ENCODE measurements at places on chromosomes 16 and 17.
A peak's percentile ranks its signal among the peaks of the same experiment; 100 is the strongest.

DNA sequence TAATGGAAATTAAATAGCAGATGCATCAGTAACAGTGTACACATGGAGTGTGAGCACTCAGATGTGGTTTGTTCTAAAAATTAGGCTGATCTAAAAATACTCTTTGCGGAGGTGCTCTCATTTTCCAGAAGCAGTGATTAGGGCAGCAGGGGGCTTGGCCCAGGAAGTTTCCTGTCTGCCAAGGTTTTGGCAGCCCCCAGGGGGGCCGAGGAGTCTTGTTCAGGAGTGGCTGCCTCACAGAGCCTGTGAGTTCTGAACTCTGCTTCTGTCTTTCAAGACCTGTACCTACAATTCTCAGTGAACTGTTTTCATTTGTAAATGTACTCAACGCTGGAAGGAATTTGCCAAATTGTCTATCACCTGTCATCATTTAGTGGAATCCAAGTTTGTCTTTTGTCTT is 388.4 kb upstream of the CDH11 start:
- DNase-seq = no peak

DNA sequence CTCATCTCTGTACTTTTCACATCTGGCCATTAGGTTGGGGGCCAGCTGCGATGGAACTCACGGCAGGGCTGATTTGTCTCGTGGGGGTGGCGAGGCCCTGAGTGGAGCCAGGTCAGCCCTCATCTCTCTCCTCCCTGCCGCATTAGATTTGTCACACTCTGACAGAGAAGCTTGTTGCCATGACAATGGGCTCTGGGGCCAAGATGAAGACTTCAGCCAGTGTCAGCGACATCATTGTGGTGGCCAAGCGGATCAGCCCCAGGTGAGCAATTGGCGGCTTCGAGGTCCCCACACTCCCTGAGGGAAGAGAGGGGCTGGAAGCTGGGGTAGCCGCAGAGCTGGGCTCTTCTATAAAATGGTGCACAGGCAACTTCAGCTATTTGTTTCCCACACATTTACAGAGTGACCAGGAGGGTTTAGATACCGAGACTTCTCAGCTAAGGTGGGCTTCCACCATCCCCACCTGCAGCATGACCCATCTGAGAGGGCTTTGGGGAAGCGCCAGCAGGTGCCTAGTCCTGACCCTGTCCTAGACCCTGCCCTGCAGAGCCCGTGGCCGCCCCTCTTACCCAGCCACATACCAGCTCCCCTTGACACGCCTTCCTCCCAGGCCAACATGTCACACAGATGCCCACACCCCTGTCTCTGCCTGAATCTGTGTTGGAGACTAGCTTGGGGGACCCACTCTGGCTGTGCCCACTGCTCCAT is 8.4 kb downstream of the TMEM98 start:
- no peak for DNase-seq

DNA sequence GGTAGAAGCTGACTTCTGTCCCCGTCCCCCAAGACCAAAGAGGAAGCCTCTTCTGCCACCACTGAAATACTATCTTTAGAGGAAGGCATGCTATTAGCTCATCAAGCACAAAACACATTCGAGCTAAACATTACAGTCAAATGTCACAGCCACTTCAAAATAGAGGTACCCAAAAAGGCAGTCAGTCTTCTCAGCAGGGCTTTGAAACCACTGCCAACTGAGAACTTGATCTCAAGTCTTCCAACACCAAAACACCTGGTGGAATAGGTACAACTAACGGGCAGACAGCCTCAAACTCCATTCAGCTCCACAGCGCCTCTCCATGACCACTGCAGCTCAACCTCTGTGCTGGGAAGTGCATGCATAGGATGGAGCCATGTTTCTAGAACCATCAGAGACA is 36.0 kb downstream of the ZFHX3 start:
- DNase-seq = no peak

GRCh38 chr16:27222249-27223225 is 19.2 kb downstream of the KDM8 start:
- no peak for DNase-seq

- no peak for DNase-seq
Observed at GRCh38 chr16:69818891-69819545, 56.9 kb downstream of the WWP2 start.

GRCh38 chr16:2210009-2210332 is 692 bp downstream of the BRICD5 start:
- no peak for DNase-seq

DNA sequence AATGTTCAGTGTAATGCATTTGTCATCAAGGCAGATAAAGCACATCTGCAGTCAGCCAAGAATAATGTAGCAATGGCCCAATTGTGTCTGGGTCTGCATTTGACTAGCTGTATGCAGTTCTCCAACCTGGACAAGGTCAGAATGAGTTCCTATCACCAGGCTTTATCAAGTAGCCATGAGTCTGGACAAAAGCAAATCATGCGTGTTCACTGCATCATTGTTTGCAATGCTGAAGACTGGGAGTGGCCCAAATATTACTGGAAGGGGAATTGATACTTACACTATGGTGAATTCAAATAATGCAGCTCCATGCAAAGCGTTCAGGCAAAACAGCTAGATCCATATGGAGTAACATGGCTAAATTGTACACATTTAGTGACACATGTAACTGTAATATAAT is 250.9 kb downstream of the TOX3 start:
- DNase-seq = no peak

DNA sequence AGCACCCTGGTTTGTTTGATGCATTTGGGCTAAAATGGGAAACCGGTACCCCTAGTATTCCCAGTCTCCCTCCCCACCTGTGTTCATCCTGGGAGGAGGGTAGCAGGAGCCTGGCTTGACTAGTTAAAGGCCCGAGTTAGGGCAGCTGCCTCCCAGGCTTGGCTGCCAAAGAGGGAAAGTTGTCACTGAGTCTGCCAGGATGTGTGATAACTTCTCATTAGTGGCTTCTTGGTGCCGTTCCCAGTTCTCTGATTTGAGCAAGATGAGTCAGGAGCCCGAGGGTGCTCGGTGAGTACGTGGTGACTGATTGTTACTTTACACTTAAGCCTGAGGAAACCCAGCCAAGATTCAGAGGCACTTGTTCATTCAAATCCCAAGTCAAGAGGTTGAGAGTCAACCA is 2.5 kb downstream of the KRT32 start:
- DNase-seq = no peak

DNA sequence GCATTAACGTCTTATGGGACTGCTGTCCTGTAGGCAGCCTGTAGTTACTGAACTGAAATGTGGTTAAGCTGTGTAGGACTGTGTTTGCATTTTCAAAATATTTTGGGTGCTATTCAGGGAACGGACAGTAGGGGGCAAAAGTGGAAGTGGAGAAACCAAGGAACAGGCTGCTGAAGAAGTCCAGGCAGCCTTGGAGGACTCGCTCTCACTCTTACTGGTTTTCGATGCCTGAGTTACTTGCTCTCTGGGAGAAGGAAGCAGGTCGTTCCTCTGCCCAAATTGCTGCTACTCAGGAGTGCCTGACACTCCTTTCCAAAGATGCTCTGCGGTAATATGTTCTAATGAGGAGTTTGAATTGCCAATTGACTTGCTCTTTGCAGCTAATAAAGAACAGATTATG is 64.5 kb upstream of the RBFOX1 start:
- DNase-seq = no peak

DNA sequence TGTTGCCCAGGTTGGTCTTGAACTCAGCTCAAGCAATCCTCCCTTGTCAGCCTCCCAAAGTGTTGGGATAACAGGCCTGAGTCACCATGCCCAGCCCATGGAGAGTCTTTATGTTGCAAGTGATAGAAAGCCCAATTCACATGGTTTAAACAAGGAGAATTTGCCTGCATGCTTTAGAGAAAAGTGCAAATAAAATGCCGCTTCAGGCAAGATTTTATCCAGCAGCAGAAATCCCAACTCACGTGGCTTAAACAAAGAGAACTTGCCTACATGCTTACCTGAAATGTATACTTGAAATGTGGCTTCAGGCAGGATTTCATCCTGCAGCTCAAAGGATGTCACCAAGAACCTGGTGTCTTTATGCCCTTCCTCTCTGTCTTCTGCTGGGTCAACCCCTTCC is 28.8 kb upstream of the XYLT2 start:
- no peak for DNase-seq

DNA sequence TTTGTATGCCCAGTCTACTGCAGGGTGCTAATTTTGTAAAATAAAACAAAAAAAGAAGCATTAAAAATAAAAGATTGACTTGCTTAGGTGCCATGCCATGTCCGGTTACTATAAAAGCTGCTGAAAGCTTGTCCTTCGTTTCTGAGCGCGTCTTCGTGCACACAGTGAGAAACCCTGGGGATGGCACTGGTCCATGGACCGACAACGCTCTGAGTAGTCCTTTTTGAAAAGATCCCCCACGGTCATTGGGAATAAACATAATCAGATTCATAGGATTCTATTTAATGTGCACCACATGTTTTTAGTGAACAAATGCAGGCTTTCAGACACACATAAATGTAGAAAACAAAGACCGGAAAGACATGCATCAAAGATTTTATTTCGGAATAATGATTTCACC is 146.3 kb downstream of the XYLT1 start:
- no peak for DNase-seq

DNA sequence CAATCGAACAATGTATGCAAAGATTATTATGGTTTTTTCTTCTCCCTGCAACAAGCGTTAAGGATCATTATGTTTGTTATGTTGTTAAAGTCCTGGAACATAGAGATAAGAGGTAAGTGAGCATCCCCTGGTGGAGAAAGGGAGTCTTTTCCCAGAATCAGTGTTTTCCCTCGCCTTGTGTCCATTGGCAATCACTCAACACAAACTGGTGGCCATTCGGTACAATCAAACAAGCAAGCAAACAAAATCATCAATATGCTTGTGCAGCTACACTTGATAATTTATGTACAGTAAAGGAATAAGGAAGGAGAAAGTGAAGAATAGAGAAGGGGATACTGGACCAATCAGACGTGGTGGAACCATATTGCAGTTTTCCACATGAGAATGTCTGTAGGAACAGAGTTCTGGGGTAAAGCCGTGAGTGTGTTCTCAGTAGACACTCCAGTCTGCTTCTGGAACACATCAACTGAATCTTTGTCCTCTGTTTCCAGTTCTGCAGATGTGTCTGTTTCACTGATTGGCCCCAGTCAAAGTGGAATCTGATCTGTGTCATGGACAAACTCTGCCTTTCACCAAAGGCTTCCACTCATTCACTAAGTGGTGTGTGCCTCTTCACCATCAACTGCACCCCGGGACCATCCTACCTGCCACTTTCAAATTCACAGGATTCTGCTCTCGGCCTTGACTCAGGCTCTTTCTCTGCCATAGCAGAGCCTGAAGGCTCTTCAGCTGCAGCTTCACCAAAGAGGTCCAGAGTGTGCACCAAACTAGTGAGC is 169.5 kb downstream of the AHSP start:
- DNase-seq = no peak

DNA sequence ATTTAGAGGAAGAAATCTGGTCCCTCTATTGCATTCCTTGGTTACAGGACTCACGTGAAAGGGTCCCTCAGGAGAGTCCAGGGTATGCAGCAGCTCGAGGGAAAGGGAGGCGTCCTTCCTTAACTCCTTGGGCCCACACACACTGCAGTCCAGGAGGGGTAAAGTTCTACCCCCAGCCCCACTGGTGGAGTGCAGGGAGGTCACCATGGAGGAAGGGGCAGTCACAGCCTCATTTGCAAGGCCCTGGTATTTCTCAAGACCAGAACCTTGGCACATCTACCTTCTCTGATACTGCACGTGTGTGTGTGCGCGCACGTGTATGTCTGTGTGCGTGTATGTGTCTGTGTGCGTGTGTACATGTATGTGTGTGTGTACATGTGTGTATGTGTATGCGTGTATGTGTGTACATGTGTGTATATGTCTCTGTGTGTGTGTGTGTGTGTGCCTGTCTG is 11.1 kb downstream of the HIC1 start:
- DNase-seq = no peak

DNA sequence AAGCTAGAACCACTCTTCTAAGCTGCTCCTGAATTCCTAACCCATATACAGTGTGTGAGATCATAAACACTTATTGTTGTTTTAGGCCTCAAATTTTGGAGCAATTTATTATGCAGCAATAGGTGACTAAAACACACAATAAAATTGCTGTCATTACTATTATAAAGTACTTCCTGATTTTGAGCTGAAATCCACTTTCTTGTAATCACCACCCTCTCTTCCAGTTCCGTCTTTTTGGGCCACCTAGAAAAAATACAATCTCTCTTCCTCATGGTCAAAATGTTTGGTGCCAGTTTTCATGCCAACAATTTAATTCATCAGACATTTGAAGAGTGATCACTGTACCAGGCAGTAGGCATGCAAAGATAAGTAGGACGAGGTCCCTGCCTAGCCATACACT is 43.3 kb upstream of the NF1 start:
- DNase-seq = no peak

- no peak for DNase-seq
Observed at GRCh38 chr17:28839221-28839620, 3.4 kb downstream of the FAM222B start.

DNA sequence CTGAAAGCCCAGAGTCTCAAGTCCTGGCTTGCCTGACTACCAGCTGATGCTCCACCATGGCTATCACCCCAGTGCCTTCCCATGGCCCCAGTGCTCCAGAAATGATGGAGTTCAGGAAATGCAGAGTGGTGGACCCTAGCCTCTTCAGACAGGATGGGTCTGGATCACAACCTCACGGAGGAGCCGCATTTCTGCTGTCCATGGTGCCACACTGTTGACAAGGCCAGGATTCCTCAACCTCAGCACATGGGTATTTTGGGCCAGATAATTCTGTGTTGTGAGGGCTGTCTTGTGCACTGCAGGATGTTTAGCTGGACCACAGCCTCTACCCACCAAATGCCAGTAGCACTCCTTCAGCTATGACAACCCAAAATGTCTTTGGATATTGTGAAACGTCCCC is 6.7 kb upstream of the CRHR1 start:
- DNase-seq = no peak

GRCh38 chr17:69213059-69213813 is 15.4 kb downstream of the ABCA10 start:
- no peak for DNase-seq

DNA sequence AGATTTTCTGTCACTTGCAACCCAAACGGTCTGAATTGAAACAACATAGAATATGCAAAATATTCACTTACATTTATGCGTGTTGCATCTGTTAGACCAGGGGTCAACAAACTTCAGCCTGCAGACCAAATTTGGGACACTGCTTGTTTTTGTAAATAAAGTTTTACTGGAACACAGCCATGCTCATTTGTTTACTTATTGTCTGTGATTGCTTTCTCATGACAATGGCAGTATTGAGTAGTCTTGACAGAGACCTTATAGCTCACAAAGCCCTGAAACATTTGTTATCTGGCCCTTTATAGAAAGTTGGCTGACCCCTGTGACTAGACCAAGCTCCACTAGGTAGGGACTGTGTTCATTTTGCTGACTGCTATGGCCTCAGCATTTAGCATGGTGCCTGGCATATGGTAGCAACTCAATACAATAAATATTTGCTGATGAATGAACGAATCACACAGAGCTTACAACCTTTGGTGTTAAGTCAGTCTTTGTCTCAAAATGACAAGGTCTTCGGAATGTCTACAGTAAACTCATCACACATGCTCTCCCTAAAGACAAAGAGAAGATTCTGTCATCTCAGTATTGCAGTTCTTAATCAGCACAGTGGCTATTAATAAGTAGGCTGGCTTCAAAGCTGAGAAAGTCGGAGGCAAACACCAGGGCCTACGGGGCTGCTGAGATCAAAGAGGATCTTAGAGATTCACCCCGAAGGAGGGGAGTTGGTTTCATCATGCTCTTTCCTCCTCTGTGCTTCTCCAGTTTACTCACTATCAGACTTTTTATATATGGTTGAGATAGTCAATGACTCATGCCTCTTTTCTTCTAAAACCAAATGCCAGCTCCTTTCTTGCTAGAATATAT is 95.2 kb upstream of the AXIN2 start:
- peak; percentile 4 for DNase-seq

- DNase-seq = no peak
Observed at GRCh38 chr17:76670718-76671122, 27.2 kb upstream of the ST6GALNAC1 start.
